AG20443 (cell line): ENCODE measurements at places on chromosomes 5 and 9.

GRCh38 chr9:16501141-16501540, 369.3 kb downstream of the BNC2 start:
- DNase-seq, result no peak

DNA sequence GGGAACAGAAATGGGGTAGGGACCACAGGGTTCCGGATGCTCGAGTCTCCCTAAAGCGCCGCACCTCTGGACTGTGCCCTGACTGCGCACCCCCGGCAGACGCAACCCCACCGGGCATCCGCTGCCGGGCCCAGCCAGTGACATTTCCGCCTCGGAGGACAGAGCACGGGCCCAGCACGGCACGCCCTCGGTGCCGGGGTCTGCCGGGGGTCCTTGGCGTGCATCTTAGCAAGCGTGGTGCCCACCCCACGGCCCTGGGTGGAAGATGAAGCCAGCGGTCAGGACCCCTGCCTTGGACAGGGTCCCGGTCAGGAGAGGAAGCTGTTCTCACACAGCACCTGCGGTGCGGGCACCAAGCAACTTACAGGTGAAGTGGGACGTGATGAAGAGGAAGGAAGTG, 7.1 kb downstream of the INPP5E start:
- DNase-seq, result no peak

DNA sequence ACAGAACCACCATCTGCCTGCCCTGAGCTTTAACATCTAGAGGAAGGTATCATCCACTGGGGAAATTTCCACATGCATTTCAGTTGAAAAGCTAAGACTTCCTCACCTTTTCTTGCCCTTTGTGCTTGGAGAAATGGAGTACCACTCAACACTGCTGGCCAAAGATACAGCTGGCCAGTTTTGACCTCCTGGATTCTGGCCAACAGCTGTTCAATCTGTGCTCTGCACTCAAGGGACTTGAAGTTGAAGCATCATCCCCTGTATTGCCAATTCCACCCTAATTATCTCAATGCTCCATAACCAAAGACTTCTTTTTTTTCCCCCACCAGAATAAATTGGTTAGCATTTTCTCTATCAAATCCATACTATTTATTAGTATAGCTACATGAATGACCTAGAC, 70.4 kb upstream of the PRDM9 start:
- DNase-seq, result no peak

GRCh38 chr5:10045376-10045775, 204.3 kb downstream of the ATPSCKMT start:
- DNase-seq, result no peak

GRCh38 chr9:123645762-123646161, 284.2 kb downstream of the DENND1A start:
- no peak for DNase-seq

DNA sequence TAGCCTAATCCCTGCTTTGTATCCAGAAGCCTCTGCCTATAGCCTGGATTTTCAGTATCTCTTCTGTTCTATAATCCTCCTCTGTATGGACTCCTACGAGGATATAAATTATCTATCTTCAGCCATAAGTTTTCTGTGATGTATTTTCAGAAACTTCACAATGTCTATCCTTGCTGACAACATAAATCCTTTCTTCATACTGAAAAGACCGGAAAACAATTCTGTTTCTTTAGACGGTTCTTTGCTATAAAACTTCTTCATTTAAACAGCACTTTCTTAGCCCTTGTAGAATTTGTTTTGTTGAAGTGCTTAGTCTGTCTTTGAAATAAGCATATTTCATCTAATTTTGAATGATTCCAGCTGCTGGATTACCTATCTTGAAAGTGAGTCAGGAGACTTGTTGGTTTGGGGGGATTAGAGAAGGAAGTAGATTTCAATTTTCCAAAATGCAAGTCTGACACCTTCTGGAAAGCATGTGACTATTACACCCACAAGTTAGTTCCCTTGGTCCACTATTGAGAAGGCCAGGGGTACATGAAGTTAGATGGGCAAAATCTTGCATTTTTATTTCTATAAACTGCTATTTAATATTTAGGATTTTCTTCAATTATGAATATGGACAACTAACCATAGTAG, 96.3 kb upstream of the RANBP3L start:
- peak; percentile 31 for DNase-seq

GRCh38 chr5:43711496-43711895, 108.5 kb downstream of the NNT start:
- peak; percentile 30 for DNase-seq
